ENCODE measurements at places on chromosomes 6 and 20.

GRCh38 chr6:43995137-43995536, 132.1 kb downstream of the MRPL14 start:
- no peak for DNase-seq

DNA sequence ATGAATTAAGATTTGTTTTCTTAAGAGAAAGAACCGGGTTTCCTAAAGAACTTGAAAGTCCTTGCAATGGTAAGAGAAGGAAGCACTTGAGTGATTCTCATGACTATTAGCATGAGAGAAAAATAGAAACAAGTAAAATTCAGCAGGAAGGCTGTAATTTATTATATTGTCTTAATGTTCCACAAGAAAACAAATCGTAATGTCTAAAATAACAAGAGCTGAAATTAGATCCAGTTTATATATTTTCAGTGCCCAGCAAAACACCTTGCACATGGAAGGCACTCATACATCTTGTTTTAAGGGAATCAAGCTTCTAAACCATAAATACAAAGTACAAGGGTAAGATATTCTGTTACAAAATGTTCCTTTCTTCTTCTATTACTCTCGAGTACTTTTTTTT, 229.4 kb upstream of the PLN start:
- DNase-seq, result no peak

GRCh38 chr6:169253337-169254238, at the start of gene THBS2:
Gene THBS2 (minus strand): TSS chr6:169253846. CDS start chr6:169250784, 3,062 bp downstream.
- DNase-seq, result no peak

- DNase-seq, result no peak
Measured at GRCh38 chr20:15976047-15976736, 597.1 kb downstream of the KIF16B start.

DNA sequence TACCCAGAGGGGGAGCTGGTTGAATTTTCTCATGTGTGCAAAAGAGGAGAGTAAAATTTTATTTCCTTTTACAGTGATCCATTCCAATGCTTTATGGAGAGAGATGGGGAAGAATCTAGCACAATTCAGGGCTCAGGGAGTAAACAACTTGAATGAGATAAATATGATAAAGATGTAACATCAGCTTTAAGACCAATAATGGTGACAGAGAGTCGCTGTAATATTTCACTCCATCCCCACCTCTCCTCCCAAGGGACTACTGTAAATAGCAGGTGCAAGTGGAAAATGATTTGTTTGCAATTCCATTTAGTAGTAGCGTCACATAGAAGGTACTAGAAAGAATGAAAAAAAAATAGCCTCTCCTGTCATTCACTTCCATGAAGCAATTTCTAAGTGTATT, 4.8 kb downstream of the CRISP3 start:
- no peak for DNase-seq

- peak; percentile 54 for DNase-seq
Measured at GRCh38 chr6:45707176-45707575, 308.5 kb downstream of the CLIC5 start.

DNA sequence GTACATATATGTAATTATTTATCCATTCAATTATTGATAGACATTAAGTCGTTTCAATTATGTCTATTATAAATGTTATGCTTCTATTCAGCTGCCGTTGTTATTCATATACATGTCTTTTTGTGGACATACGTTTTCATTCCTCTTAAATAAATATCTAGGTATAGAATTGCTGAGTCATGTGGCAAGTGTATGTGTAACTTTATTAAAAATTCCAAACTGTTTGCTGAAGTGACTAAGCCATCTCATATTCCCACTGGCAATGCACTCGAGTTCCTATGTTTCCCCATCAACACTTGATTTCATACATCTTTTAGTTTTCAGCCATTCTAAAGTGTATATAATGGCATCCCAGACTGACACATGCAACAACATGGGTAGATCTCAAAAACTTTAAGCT, 739.7 kb upstream of the POU3F2 start:
- DNase-seq, result no peak

GRCh38 chr6:44053106-44053756, 74.0 kb downstream of the MRPL14 start:
- no peak for DNase-seq

GRCh38 chr6:57216235-57217101, 5.6 kb downstream of the RAB23 start:
- no peak for DNase-seq

DNA sequence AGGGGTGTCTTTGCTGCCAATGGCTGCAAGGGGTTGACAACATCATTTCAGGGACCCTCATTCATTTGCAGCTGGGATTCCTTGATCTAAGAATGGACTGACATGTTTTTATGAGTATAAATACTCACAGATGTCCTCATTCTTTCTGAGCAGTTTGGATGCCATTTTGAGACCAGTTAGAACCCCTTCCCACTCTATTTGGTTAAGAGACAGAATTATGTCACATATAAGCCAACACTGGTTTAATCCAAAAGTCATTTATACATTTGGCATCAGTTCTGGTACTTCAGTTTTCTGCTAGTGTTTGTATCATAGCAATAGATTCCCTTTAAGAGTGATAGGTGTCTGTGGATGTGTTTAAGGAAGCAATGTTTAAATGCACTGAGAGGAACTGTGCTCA, 248.8 kb downstream of the SAMD5 start:
- DNase-seq, result no peak

GRCh38 chr20:49529470-49529869, 38.5 kb downstream of the PTGIS start:
- DNase-seq, result no peak

GRCh38 chr6:150032598-150032997, 7.3 kb upstream of the RAET1L start:
- DNase-seq, result peak; percentile 52

DNA sequence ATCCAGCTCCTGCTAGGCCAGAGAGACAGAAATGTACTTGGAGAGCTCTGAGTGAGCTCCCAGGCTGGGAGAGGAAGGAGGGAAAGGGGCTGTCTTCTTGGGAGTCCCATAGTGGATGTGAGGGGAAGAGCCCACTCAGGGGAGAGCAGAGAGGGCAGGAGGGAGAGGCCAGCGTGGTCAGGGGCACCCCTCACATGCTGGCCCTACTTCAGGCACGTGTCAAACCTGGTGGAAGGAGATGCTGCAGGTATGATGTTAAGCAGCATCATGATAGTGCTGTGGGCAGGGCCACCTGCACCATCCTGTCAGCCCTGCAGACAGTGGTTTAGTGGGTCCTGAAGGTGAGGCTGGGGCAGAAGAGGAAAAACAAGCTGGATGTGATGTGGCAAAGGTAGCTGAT, 265.4 kb upstream of the RNF24 start:
- no peak for DNase-seq

DNA sequence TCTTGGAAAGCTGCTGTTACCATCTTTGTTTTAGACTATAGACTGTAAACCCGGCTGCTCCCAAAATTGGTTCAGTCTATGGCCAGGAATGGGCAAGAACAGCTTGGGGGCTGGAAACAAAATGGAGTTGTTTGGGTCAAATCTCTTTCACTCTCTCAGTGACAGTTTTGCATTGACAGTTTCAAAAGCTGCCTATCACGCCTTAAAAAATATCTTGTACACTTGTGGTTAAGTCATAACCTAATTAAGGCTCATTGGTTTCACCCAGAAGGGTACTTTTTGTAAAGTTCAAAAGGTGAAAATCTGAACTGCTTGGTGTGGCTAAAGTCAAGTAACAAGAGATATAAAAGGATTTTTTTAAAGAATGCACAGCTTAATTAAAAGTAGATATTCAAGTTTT, 76.1 kb upstream of the PRL start:
- no peak for DNase-seq
